ENCODE measurements at places on chromosomes 3 and 15.
A peak's percentile ranks its signal among the peaks of the same experiment; 100 is the strongest.

DNA sequence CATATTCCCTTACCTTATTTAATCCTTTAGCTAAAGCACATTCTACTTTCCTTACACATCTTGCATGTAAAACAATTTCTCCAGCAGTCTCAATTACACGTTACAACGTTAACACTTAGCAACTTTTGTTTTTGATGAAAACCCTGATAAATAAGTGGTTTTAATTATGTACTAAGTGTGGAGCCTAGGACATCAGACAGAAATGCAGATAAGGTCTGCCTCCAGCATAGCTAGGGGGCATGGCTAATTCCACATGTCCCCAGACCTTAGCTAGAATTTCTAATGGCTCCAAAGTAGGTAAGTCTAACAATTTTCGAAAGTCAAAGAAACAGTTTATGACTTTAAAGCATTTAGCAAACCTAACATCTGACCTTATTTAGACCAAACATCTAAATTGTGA, 77.4 kb upstream of the TERB2 start:
- DNase-seq: no peak

DNA sequence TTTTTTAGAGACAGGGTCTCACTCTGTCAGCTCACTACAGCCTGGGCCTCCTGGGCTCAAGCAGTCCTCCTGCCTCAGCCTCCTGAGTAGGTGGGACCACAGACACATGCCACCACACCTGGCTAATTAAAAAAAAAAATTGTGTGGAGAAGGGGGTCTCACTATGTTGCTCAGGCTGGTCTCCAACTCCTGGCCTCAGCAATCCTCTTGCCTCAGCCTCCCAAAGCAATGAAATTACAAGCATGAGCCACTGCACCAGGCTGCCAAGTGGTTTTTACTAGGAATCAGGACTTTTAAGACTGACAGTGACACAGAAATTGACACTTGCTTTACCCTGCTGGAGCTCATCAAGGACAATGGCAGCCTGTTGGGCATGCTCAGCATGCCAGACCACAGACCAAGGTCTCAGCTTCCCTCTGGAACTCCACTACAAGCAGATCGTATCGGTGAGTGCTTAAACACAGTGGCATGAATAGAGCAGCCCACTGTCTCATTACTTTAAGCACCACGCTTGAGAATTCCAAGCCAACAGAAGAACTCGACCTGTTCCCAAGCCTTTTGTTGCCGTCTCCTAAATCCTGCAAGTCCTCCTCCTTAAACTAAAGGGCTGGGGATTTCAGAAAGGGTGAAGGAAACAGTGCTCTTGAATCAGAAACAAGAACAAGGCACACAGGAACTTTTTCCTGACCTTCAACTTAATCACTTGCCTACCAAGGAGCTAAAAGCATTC, 41.4 kb downstream of the EOMES start:
- peak; percentile 6 for DNase-seq

DNA sequence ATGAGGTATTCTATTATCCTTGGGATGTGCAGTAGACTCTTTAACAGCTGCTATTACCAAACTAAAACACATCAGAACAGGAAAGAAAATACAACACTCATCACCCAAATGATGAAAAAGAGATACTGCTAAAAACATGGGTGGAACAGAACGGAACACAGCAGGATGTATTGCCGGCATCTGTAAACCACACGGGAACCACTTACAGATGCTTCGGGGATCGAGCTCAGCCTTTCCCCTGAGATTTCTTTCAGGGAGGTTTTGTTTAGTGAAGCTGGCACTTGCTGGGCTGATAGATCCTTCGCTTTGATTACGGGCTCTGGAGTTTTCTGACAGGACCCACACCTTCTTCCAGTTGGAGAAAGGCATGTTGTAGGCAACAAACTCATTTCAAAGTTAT, 182.3 kb upstream of the FAM3D start:
- no peak for DNase-seq

- DNase-seq: peak; percentile 14
Observed at GRCh38 chr3:159948429-159949144, 40.0 kb upstream of the IL12A start.

DNA sequence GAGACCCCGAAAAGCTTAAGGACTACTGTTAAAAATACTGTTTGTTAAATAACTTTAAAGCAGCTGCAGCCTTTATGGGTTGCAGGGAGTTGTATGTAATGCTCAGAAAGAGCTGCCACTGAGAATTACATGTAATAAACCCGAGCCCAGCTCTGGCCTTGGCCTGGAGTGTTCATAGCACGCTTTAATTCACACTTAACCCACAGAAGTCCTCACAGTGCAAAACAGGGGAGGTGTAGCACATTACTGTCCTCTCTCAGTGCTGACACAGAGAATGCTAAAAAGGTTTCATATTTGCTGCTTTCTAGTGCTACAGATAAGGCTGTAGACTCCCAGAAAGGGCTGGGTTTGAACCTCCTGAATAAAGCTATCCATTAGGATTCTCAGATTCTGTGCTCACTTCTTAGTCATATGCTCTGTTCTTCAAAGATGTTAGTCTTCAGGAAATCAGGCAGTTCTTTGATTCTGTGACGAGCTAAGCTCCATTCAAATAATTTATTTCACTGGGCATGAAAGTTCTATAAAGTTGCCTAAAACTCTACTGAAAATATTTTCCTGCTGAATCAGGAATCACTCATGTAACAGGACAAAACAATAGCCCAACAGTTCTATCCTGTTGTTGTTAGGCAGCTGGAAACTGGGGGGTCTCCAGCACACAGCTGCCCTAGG, 108.0 kb downstream of the SENP2 start:
- DNase-seq: no peak

DNA sequence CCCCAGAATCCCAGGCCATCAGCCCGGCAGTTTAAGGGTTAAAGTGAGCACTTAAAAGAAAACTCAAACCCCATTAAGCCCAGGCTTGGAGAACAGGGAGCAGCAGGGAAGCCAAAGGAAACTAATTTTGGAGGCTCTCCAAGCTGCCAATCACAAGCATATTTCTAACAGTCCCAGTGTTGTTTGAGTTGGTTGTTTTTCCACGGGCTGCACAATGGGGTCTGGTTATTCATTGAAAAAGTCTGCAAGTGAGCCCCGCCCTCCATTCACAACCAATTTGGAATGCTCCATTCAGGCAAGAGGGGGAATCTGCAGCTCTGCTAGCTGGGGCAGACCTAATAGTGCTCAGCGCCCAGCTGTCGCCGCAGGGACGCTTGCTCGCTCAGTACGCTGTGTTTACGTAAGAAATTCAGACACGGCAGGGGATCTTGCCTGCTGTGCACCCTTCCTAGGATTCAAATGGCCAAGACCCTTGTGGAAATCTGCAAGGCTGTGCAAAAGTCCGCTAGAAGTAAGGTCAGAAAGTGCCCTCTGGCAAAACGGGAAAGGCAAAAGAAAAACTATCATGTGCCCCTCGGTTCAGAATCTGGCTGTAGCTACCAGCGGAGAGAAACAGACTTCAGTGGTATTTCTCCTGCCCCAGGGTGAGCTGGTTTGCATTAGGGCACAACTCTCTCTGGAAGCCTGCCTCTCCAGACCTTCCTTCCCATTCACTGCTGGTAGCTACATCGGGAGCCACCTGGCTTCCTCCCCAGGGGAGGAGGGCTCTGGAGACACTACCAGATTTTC, 11.0 kb downstream of the ETV5 start:
- peak; percentile 84 for DNase-seq

GRCh38 chr3:30501526-30501925, 104.9 kb upstream of the TGFBR2 start:
- no peak for DNase-seq

DNA sequence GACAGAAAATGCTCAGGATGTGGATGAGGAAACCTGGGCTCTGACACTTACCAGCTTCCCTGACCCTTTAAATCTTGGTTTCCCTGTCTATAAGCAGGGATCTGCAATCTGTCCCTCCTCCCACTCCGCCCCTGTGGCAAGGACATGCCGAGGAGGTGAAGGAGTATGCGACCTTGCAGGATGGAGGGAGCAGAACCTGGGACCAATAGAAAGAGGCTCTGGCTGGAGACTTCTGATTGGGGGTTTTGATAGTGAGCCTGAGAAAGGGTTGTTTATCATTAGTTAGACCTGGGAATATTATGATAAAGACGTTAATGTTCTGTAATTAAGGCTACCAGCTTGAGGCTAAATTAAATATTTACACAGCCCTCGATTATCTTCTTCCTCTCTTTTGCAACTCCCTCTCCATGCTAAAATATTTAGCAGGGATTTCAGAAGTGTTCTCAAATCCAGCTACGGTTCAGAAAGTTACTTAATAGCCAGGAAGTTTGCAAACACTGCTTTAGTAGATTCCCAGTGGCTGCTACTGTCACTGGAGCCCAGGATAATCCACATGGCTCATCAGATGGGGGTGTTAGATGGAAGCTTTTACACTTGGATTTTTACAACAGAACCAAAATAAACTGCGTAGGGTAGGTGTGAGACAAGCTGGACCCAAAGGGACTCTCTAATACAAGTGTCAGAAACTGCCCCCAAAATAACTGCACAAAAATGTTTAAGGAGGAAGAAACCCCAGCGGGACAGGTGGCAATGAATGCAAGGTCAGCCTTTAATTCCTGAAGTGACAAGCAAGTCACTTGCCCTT, 9.2 kb upstream of the PAQR5 start:
- no peak for DNase-seq

DNA sequence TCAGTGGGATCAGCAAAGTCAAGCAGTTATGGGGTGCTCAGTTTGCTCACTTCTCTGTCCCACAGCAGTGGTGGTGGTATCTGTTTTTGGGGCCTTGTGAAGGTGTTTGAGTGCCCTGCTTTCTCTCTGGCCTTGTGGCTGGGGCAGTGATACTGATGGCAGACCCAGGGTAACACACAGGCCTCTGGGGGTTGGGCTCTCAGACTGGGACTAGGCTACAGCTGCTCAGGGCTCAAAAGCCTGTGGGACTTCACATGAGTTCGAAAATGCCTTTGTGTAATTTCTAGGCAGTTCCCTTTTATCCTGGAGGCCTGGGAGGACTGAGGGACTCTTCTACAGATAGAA, 75.3 kb downstream of the STXBP5L start:
- no peak for DNase-seq

GRCh38 chr3:132536442-132537153, 60.5 kb upstream of the ACKR4 start:
- DNase-seq: peak; percentile 12

GRCh38 chr15:50803479-50804180, 38.1 kb upstream of the SPPL2A start:
- DNase-seq: no peak

GRCh38 chr3:46957092-46957820, 19.3 kb downstream of the CCDC12 start:
- DNase-seq: no peak

GRCh38 chr3:4493014-4493940, at the start of gene ITPR1:
Gene ITPR1 (plus strand): TSS chr3:4493348. CDS start chr3:4516492, 23,144 bp downstream.
- DNase-seq: peak; percentile 99

GRCh38 chr3:34219556-34219955, 421.1 kb downstream of the PDCD6IP start:
- DNase-seq: no peak

- DNase-seq: no peak
Observed at GRCh38 chr15:29636921-29637320, 185.3 kb downstream of the TJP1 start.

GRCh38 chr3:49840388-49840787, 16.0 kb downstream of the TRAIP start:
- no peak for DNase-seq

DNA sequence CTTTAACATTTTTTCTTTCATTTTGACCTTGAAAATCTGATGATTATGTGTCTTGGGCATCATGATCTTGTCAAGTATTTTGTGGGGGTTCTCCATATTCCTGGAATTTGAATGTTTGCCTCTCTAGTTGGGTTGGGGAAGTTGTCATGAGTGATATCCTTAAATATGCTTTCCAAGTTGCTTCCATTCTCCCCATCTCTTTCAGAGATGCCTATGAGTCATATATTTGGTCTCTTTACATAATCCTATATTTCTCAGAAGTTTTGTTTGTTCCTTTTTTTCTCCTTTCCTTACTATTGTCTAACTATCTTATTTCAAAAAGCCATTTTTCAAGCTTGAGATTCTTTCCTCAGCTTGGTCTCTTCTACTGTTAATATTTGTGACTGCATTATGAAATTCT, 69.0 kb upstream of the CCDC80 start:
- no peak for DNase-seq

DNA sequence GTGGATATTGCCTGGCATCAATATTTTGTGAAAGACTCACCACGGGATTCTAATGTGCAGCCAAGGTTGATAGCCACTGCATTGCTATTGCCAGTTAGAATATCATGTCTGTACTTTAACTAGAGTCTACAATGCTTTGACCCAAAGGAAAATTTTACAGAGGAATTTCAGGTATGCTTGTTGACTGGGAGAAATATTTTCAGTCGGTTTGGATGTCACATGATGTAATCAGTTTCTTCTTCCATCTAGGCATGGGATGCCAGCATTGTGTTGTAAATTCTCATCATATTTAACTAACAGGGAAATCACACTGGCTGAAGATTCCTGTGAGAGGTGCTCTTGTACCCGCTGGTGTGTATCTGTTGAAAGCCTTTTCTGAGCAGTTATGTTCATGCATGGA, 508.9 kb upstream of the ADAMTS9 start:
- no peak for DNase-seq

- DNase-seq: no peak
Observed at GRCh38 chr3:76474632-76475031, 565.3 kb upstream of the ROBO2 start.

DNA sequence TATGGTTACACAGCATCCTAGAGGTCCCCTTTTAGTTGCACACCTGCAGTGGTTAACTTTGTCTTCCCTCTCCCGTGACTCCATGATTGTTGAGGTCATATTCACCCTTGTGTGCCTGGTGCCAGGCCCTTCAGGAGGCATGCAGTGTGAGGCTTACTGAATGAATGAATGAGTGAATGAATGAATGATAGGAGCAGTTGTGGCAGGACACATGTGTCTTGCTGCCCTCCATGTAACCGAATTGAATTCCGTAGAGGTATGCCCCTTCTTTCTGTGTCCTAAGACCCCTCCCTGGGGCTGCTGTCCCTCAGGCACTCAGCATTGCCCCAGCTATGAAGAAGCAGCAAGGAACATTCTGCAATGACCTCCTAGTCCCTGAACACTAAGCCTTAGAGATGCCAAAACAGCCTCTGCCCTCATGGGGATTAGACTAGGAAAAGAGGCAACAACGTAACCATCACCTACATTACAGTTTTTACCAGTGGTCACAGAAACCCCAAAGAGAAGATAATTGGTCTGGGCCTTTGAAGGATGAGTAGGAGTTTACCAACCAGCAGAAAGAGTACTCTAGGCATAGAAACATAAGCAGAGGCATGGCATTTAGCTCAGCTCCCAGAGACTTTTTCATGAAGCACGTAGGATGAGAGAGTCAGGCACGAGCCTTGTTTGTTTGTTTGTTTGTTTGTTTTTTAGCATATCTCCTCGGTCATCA, 22.5 kb upstream of the CPNE9 start:
- DNase-seq: no peak

- DNase-seq: peak; percentile 74
Observed at GRCh38 chr15:73240866-73241499, 127.8 kb downstream of the HCN4 start.

GRCh38 chr3:195197765-195198425, 73.1 kb downstream of the XXYLT1 start:
- DNase-seq: no peak

GRCh38 chr3:69379661-69380060, 6.2 kb downstream of the FRMD4B start:
- DNase-seq: no peak
